Hematopoietic multipotent progenitor cell treated with erythropoietin and hydrocortisone succinate and interleukin-3 and kit ligand, for 6 days (in vitro differentiated cells): ENCODE measurements at places on chromosomes 4 and X.

DNA sequence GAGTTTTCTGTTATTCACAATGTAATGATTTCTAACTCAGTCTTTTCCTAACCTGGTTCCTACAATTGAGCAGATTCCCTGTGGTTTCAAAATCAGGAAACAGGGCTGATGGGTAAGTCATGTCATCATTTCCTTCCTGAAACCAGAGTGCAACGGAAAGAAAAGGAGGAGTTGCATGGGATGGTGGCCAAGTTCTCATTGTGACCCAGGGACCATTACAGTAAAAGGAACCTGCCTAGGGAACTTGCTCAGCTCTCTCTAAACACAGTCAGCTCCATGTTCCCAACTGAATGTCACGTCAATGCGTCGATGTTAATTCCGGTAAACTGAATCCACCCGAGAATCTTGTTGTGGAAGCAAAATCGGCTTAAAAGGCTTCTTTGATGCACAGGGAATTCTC lies 51.2 kb downstream of the LGI2 start:
- peak; percentile 27 for DNase-seq

DNA sequence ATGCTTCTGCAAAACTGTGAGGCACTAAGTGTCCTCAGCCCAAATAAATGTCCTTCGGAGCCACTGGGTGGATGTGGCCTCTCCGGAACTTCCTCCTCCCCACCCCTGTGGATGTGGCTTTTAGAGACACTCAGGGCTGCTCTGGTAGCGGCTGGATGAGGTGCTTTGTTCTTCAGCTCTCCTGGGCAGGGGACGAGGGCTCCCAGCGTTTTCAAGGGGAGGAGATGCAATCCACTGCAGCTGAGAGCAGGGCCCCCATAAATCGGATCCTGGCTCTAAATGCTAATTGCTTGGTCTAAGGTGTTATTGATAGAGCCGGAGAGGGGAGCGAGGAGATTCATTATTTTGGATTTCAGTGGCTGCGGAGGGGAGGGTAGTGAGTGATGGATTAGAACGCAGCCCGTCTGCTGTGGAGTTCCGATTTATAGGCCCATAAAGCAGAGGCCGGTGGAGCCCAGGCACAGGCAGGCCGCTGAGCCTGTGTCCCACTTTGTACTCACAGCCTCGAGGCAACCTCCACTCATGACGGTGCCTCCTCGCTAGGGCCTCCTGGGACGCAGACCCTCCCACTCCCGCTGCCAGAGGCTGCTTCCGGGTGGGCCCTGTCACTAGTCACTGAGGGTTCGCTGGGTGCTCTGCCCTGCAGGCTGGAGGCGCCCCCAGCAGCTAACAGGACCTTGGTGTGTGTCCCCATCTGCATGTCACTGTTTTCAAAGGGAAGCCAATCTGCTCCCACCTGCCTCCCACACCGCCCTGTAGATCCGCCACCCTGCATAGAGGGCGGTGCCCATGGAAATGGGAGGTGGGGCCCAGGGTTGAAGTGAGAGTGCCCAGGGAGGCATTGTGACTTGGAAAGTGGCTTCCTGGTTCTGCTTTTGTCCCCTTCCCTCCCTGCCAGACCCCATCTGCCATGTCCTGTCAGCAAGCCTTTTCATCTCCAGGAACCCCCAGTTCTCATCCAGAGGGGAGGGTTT lies 135.4 kb upstream of the PSAPL1 start:
- DNase-seq, result no peak

GRCh38 chr4:82005158-82005557 lies 368.6 kb downstream of the HNRNPD start:
- DNase-seq, result no peak

GRCh38 chrX:21632027-21632426 lies 26.1 kb downstream of the KLHL34 start:
- DNase-seq, result no peak

- DNase-seq, result no peak
These were observed at the start of gene CXCL9 for GRCh38 chr4:76007089-76007862. CXCL9 (minus strand) TSS chr4:76007509; CDS start chr4:76007449, 60 bp downstream.

DNA sequence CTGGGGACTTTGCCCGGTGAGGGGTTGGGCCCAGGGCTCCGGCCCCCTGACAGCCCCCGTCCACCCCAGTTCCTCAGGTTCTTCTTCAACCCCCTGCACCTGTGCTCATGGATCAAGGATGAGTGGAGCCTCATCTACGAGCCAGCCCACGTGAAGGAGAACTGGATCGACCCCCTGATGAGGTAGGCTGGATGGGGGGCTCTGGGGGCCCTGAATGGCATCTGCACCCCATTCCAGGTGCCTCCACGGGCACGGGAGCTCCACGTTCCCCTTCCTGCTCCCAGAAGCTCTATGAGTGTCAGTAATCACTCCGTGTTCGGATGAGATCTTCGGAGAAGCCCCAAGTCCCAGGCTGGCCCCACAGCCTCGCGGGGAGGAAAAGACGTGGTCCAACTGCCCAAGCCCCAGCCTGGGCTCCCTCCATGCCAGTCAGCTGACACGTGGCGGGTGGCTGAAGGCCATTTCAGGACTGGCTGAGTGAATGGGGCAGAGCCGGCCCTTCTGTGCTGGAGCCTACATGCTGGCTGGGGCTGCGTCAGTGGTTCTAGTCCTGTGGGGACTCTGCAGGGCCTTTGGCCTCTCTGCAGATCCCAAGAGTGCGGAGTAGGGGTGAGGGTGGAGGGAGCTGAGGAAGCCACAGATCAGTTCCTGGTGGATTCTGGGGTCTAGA lies 24.4 kb downstream of the CFAP99 start:
- DNase-seq, result no peak

- DNase-seq, result no peak
These were observed 410.9 kb downstream of the GRID2 start for GRCh38 chr4:92714640-92715039.

DNA sequence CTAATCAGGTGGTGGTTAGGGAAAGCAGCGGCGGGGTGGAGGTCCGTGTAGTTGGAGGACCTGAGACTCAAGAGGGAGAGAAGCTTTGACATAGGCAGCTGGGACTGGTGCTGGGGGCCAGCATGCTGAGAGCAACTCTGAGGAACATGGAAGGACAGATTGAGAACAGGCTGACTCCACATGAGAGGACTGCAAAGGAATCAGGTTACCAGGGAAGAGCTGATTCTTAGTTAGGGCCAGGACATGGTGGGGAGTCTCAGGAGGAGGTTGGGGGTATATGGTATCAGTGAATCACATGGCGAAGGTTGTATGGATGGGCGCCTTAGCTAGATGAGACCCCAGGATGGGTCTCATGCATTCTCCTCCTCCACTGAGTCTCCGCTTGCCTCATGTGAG lies 264.0 kb upstream of the BOD1L1 start:
- DNase-seq, result no peak
